ENCODE measurements at places on chromosomes 11 and 22.

DNA sequence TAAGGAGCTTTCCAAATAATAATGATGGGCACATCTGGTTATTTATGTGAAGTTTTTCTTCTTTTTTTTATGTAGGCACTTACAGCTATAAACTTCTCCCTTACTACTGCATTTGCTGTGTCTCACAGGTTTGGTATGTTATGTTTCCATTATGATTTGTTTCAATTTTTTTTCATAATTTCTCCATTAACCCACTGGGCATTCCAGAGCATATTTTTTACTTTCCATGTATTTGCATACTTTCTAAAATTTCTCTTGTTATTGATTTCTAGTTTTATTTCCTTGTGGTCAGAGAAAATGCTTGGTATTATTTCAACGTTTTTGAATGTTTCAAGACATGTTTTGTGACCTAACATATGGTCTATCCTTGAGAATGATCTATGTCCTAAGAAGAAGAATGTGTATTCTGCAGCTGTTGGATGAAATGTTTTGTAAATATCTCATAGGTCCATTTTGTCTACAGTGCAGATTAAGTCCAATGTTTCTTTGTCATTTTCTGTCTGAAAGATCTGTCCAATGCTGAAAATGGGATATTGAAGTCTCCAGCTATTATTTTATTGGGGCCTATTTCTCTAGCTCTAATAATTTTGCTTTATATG, 362.1 kb downstream of the DDX10 start:
- DNase-seq: no peak

- DNase-seq: no peak
These were observed 12.3 kb downstream of the MYO7A start for GRCh38 chr11:77140231-77140851.

- no peak for DNase-seq
These were observed 79.1 kb upstream of the SLC22A12 start for GRCh38 chr11:64511966-64512365.

DNA sequence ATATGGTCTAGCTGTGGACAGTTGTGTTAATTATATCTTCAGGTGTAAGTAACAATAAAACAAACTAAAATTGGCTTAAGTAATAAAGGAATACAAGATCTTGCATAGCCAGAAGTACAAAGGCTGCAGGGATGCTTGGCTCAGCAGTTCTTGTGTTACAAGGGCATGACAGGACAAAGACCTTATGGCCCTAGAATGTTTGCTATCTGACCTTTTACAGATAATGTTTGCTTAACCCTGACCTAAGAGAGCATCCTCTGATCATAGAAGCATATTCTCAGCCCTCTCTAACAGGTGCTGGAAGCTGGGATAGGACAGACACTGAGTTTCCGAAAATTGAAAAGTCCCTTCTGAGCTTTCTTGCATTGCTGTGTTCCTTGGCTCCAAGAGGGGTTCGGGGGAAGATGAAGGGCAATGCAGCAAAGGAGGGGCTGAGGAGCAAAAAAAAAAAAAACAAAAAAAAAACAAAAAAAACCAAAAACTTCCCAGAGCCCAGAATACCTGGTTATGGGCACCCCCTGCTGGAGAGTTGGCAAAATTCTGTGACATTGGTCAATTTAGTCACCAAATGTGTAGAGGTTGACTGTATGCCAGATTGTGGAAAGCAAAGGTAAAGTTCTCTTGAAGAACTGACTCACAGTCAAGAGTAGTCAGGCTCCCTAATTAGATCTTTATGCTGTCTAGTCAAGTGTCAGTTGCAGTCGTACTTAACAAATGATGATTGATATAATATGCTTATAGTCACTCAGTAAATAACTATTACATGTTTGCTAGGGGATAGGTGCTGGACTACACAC, 10.4 kb upstream of the HIKESHI start:
- peak; percentile 42 for DNase-seq

GRCh38 chr22:31399211-31400022, at the start of gene DRG1:
Gene DRG1 (plus strand): TSS chr22:31399604. CDS start chr22:31399684, 80 bp downstream.
- DNase-seq: peak; percentile 93

DNA sequence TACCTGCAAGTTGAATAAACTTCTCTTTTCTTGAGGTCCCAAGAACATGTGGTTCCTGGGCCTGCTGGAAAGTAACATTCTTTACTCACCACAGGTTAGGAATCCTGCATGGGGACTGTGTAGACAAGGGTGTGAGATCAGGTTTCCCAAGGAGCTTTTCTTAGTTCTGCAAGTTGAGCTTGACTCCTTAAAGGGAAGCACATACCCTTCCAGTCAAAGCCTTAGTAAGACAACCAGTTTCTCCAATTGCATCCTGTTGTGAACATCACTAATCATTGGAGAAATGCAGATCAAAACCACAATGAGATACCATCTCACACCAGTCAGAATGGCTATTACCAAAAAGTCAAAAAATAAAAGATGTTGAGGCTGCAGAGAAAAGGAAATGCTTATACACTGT, 48.3 kb upstream of the PAK1 start:
- no peak for DNase-seq

DNA sequence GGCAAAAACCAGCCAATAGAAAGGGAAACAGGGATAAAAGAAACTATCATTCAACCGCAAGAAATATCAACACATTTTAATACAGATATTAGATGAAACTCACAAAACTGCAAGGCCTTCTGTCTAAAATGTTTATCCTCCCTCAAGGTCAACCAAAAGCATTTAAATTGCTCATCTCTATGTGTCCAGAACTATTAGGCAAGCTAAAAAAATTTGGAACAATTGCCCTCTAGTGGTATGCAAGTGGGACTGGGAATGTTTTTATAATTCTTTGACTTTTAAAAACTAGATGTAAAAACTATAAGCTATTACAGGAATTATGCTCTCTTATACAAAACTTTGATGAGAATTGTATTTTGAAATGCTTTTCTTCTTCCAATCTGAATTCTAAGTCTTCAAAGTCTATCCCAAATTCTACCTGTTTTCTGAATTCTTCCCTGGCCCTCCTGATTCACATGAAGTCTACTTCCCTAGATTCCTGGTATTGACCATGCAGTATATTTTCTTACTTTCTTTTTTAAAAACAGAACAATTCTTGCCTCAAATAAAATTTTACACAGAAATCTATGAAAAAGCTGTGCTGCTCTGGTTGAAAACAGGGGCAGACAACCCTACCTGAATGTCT, 4.9 kb downstream of the CWC15 start:
- no peak for DNase-seq

DNA sequence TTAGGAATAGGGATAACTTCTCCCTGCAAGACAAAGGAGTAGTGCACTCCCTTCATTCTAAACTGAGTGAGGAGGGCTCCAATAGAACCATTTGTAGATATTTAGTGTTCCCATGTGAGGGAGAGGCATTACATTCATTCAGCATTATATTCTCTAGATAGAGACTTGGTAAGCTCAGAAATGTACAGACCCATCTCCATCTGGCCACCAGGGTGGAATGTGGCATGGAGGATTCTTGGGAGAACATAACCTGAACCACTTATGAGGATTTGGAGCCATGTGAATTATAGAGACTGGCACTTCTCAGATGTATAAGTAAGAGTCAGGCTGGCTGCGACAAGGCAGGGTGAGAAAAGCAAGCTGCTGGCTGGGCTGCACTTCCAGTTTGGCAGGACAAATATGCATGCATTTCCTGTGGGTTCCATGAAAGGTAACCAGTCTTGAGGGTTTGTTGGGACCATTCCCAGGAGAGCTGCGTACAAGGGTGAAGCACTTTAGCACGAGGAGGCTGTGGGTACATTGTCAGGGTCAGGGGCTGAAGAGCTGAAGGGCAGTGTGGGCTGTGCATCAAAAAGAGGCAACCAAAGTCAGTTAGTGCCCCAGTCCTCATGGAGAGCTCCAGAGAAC, 9.2 kb downstream of the RRP8 start:
- DNase-seq: no peak

DNA sequence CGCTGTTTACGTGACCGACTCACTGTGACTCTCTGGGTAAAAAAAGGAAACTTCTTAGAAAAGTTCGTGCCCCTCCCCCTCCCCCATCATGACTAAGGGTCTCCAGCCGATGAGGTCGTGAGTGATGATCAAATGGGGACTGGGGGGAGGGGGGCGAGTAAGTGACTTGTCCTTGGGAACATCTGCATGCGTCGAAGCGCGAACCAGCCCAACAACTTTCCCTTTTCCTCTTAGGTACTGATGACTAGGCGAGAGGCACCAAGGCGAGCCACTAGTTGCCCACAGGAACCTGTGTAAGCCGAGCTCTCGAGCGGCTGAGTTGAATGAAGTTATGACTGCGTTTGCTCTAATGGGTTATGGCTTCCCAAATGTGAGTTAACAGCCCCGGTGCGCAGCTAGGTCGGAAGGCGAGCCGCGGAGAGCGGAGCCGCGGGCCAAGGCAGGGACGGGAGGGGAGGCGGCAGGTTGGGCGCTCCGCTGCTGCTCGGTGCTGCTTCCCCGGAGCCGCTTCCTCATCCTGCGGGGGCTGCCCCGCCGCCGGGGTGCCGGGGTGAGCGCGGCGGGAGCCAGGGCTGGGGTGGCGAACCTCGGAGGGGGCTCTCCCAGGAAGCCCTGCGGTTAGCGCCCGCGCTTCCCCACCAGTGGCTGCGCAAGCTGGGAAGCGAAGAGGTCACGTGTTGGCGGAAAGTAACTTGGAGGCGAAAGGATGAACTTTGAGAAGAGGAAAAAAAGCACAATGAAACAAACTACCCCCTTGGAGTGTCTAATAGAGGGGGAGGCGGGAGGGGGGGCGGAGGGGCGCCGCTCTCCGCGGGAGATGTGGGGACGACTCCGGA, 22.1 kb upstream of the BDNF start:
- DNase-seq: no peak

GRCh38 chr11:45993531-45994001, 71.1 kb downstream of the LARGE2 start:
- DNase-seq: no peak

DNA sequence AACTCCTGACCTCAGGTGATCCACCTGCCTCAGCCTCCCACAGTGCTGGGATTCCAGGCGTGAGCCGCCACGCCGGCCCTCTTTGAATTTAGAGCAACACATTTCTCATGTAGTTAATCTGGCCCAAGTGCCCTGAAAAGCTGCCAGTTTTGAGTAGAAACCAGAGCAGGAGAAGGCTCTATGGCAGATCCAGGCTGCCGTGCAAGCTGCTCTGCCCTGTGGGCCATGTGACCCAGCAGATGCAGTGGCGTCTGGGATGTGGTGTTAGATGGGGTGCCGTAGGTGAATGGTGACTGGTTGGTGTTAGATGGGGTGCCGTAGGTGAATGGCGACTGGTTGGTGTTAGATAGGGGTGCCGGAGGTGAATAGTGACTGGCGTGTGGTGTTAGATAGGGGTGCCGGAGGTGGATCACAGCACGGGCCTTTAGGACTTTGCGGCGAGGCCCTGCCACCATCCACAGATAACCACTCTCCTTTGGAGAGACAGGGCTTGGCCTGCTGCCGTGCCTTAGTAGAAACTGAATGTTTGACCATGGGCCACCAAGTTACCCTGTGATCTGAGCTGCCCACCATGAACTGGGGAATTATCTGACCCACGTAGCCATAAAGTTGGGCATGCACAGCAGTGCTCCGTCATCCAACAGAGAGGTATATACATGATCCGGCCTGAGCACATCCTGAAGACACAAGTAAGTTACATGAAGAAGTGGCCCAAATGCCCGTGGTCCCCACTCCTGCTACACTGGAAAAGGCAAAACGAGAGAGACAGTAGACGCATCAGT, 32.7 kb downstream of the ASCL2 start:
- no peak for DNase-seq

DNA sequence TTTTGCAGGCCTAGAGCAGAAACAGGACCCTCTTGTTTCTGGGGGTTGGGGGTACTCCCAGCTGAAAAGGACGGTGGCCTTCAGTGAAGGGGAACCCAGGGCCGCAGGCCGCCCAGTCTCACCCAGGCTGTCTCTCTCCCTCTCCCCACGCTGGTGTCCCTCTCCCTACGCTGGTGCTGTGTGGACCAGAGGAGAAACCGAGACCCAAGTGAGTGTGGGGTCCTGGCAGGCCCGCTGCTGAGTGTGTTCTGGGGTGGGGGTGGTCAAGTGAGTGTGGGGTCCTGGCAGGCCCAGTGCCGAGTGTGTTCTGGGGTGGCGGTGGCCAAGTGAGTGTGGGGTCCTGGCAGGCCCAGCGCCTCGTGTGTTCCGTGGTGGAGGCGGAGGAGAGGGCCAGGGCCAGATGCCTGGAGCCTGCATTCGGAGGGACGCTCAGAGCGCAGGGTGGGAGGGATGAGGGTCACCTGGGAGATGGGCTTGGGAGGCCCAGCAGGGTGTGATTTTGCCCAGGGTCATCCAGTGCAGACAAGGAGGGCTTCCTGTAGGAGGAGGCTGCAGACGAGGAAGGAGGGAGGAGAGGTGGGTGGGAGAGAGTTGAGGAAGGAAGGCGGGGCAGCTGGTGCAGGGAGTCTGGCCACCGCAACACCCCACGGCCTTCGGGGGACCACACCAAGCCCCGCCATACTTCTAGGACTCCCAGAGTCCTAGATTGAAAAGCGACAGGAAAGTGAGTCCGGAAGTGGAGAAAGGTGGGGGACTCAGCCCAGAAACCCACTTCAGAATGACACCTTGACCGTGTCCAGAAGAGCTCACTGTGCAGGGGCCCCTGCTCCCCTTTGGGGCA, 10.3 kb downstream of the TNNT3 start:
- no peak for DNase-seq

DNA sequence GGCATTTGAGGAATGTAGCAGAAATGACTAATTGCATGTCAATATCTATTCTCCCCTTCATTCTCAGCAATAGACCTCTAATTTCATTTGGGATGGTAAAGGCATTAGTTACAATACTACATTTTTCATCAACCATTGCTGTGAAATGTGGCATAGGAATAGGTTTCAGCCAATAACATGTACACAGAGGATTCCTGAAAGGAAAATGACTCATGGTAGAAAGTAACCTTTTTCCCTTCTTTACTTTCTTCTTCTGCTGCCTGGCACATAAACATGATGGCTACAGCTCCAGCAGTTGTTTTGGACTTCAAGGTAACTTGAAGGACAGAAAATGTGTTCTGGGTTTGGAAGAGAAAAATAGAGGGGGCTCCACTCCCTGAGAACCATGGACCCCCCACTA, 231.8 kb upstream of the CTSC start:
- no peak for DNase-seq

GRCh38 chr11:118621071-118621783, 13.8 kb downstream of the PHLDB1 start:
- DNase-seq: no peak

GRCh38 chr22:30204742-30205111, 41.8 kb downstream of the LIF start:
- no peak for DNase-seq
